ENCODE measurements at places on chromosomes 16 and 17.

GRCh38 chr17:64145375-64145750 is 15.4 kb upstream of the ERN1 start:
- DNase-seq: no peak

- no peak for DNase-seq
These were observed 1.6 kb downstream of the COASY start for GRCh38 chr17:42563543-42563942.

DNA sequence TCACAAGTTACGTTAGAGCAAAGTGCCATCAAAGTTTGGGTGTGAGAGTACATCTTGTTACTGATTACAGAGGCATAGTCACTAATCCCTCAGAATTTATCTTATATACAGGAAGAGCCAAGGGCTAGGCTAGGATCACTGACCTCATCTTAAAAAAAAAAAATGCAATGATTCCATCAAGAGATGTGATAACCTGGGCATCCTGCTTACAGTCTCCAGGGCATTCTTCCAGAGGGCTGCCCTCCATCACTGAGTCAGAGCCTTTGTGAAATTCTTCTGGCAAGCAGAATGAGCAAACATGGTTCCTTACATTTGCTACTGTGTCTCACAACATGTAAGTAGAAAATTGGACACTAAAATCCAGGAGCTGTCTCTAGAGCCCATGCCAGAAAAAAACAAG is 410.6 kb downstream of the ZFHX3 start:
- DNase-seq: no peak

GRCh38 chr17:46878055-46878454 is 26.7 kb downstream of the WNT9B start:
- no peak for DNase-seq

GRCh38 chr17:7884581-7885366 is 3.8 kb upstream of the CHD3 start:
- DNase-seq: no peak

GRCh38 chr17:79196913-79197312 is 122.3 kb downstream of the ENGASE start:
- no peak for DNase-seq

- no peak for DNase-seq
These were observed 380 bp downstream of the HS3ST3A1 start for GRCh38 chr17:13601322-13601775.

DNA sequence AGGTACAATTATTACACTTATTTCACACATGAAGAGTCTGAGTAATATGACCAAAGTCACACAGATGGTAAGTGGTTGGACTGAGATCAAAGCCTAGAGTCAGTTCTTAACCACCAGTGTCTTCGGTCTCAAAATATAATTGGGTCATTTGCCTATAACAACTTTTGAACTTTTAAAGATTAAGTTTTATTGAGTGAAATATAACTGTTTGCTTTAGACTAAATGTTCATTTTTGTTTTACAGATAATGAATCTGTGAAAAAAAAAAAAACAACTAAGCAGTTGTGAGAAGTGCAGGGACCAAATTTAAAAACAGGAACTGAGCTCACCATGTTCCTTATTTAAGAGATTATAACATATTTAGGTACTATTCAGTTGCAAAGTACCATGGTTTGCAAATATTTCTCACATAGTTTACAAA is 150.1 kb downstream of the ITFG1 start:
- no peak for DNase-seq

DNA sequence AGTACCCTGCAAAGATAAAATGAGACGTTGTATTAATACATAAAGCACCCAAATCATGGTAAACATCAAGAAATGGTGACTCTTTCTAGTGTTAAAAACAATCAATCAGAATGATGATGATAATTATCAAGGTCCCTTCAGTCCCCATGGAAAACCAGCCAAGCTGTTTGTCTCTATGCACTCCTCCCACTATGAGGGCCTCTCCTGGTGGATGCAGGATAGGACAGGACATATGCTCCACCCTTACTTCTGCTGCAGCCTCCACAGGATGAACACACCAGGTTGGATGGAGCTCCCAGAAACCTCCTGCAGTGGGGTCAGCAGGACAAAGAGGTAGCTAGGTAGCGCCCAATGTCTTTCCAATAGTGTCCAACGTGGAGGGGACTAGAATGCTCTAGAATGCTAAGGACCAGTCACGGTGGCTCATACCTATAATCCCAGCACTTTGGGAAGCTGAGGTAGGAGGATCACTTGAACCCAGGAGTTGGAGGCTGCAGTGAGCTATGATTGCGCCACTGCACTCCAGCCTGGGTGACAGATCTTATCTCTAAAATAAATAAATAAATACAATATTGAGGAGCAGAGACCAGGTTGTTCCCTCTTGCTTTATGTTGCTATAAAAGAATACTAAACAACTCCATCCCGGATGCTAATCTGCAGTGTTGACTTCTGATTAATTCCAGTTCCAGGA is 9.9 kb upstream of the KDM8 start:
- DNase-seq: no peak

- no peak for DNase-seq
These were observed 111.9 kb downstream of the GSG1L start for GRCh38 chr16:27951489-27952120.

DNA sequence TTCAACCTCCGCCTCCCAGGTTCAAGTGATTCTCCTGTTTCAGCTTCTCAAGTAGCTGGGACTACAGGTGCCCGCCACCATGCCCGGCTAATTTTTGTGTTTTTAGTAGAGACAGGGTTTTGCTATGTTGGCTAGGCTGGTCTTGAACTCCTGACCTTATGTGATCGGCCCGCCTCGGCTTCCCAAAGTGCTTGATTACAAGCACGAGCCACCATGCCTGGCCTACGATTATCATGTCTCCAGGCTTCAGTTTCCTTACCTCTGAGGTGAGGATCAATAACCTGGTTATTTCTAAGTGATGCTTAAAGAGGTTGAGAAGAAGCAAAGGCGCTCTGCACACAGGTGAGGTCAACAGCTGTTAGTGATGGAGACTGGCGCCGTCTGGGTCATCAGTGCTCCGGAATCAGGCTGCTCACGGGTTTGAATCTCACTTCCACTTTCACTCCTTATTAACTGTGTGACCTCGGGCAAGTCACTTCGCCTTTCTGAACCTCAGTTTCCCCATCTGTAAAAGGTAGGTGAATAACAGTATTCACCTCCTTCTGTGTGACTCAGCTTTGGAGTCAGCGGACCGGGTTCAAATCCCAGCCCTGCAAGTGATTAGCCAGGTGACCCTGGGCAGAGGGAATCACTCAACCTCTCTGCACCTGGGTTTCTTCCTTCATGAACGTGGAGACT is 745 bp upstream of the ABCC1 start:
- DNase-seq: no peak

DNA sequence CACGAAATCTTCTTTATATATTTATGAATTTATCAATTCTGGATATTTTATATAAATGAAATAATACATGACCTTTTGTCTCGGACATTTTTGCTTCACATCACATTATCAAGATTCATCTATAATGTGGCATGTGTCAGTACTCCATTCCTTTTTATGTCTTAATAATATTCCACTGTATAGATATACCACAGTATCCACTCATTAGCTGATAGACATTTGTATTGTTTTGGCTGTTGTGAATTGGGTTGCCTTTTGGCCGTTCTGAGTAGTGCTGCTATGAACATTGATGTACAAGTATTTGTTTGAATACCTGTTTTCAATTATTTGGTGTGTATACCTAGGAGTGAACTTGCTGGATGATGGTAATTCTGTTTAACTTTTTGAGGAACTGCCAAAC is 323.8 kb upstream of the CA10 start:
- no peak for DNase-seq

DNA sequence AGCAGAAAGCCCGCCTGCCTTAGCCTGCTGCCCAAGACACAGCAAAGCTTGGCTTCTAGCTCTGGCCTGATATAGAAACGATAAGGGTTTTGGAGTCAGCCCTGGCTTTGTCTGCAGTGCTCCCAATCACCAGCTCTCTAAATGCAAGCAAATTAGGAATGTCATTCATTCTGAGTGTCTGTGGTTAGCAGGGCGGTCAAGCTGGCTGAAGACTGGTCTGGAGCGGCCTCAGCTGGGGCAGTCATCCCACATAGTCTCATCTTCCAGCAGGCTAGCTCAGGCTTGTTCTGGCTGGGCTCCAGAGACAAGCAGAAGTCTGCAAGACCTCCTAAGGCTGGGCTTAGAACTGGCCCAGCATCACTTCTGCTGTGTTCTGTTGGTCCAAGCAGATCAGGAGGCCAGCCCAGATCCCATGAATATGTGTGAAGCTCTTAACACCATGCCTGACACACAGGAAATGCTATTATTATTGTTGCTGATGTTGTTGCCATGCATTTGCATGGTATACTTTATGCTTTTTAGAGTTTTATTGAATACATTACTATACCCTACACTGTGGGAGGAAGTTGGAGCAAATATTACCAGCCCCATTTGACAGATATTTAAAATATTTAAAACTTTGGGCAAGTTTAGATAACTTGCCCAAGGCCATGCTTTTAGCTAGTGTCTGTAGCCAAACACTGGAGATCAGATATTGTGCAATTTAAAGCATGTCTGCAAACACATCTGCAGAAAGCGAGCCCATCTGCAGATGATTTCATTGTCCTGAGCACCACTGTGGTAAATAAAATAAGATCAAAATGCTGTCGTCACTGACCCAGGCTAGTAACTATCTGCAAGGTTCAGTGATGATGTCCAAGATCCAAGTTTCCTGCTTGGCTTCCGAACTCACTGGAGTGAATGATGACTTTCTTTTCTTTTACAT is 24.8 kb downstream of the TMC7 start:
- no peak for DNase-seq

DNA sequence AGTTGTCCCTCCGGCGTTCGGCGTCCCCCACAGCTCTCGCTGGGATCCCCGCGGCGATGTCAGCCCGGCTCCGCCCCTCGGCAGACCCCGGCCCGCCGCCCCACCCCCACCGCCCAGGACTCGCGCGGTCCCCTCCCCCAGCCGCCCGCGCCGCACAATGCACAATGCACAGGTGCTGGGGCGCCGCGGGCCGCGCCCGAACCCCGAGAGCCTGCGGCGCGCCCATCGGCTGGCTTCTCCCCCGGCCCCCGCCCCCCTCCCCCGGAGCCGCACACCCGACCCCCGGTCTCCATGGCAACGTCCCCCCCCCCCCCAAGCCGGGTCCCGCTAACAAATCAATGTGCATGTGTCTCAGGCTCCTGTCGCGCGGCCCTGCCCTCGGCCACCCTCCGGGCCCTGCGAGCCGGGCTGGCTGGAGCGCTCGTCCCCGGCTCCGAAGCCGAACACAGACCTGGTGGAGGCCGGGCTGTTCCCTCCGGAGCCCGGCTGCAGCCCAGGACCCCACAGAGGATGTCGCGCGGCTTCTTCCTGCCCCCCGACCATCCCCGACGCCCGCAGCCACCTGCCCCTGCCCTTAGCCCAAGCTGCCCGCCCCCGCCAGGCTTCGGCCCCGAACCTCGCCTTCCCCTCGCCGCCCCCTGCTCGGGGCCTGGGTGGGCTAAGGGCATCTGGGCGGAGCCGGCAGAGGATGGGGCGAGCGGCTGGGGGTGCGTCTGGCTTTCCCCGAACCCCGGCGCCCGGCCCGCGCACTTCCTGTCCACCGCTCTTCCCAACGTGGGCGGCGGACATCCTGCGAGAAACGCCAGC is 818 bp upstream of the CBX8 start:
- DNase-seq: no peak

DNA sequence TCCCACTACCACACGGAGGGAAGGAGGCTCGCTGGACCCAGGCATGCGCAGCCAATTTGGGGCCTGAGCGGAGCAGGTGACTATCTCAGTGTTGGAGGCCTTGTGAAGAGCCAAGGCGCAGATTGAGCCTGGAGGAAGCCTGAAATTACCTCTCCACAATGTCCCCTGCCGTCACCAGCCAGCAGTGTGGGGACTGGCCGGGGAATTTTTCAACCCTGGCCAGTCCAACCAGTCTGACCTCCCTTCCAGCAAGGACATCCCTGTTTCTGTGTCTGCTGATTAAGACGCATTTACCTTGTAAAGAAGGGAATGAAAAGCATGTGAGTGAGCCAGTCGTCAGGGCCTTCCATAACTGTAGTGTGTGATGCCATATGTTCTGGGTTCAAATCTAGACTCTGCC is 198.1 kb upstream of the IRX3 start:
- DNase-seq: no peak

DNA sequence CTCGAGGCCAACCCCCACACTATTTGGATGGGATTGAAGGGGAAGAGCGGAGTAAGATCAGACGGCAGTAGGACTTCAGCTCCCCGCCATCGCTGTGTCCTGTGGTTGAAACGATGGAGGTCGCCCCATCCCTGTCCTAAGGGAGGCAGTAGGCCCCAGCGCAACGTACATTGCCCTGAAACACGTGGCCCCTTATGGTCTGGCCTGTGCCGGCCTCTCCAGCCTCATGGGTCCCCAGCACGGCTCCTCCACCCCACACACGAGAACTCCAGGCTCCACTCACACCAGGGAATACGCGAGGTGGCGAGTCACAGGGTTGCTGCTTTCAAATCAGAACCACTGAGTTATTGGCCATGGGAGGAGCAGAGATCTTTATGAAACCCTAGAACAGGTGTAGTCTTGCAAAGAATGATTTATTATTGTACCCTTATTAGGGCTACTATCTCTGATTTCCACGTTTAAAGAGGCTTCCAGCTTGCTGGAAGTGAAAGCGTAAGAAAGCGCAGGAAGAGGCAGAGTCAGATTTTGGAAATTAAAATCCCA is 669 bp upstream of the DCTPP1 start:
- DNase-seq: no peak

DNA sequence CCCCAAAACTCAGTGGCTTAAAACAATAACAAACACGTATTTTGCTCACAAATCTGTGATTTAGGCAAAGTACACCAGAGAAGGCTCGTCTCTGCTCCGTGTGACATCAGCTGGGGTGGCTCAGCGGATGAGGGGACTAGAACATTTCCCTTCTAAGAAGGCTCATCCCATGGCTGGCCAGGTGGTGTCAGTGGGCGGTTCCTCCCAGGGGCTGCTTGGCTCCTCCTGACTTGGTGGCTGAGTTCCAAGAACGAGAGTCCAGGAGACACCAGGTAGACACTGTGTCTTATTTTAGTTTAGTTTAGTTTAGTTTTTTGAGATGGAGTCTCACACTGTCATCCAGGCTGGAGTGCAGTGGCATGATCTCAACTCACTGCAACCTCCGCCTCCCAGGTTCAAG is 5.6 kb upstream of the CHMP6 start:
- no peak for DNase-seq

GRCh38 chr16:85136702-85137322 is 24.5 kb upstream of the CIBAR2 start:
- no peak for DNase-seq

DNA sequence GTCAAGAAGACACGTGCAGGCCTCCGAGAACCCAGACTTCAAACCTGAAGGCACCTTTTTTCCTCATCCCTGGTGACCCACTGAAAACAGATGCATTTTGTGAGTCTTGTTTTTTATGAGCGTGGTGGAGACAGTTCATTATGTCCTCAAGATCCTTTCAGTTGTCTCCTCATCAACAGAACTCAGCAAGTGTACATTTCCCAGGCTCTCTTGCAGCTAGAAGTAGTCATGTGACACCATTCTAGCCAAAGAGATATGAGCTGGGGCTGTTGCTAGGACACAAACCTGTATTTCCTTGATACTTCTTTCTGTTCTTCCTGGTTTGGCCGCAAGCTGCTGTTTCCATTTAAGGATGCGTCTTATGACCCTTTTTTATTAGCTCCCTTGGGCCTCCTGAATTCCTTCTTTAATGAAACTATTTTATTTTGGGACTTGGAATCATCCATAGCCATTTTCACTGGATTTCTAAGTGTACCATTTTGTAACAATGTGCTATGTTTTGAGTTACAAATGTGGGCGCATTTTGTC is 135.7 kb upstream of the FOXF1 start:
- no peak for DNase-seq
